ENCODE measurements at places on chromosomes 2 and 18. TPM values are rescaled to one million over a fixed set of nuclear protein-coding genes. Genes with fewer than 3 reads are reported as not detected.

DNA sequence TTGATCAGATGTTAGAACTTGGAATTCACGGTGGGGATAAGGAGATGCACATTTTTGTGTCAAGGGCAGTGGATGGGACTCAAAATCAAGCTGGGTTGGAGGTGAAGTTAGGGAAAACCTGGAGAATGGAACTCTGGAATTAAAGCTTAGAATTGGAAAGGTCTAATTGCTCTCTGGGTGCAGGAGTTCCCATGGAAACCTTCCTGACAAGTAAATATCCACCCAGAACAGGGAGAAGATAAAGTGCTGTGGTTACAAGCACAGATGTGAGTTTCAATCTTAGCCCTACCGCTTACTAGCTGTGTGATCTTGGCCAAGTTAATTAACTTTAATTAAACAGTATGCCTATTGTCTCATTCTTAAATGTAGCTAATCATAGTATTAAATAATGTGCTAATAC is 71.3 kb upstream of the TCF7L1 start:
- DNase-seq, result no peak

GRCh38 chr2:62724886-62725711 is 19.6 kb downstream of the EHBP1 start:
- DNase-seq, result no peak

DNA sequence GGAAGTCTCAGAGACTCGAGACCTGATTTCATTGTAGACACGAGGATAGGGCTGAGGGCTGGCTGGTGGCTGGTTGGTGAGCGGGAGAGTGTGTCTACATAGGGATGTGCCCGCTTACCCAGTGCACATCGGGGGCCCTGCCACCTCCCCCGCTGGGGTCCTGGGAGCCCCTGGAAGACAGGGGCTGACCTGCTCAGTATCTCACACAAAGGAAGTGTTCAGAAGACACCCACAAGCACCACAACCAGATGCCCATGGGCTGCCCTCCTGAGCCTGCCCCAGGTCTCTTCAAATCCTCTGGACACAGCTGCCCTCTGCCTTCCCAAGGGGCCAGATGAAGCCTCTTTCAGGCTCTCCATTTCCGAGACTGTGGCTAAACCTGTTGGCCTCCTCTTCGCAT is 43.1 kb downstream of the MYCN start:
- no peak for DNase-seq

- no peak for DNase-seq
These were observed 687 bp downstream of the CTDP1 start for GRCh38 chr18:79680100-79680879.

- no peak for DNase-seq
These were observed 159.0 kb downstream of the NYAP2 start for GRCh38 chr2:225558399-225559071.

DNAH6 gene
- total RNA-seq, result 3.0 TPM

TMEM247 gene
- not detected for total RNA-seq

SERPINB3 gene
- not detected for total RNA-seq

MYO5B gene
- total RNA-seq, result 53.1 TPM

LYPD6 gene
- total RNA-seq, result 0.16 TPM

KYNU gene
- total RNA-seq, result 11.7 TPM

NMUR1 gene
- total RNA-seq, result under 0.01 TPM
